Lung microvascular endothelial cell (primary cell): ENCODE measurements at places on chromosomes 2 and 18.

DNA sequence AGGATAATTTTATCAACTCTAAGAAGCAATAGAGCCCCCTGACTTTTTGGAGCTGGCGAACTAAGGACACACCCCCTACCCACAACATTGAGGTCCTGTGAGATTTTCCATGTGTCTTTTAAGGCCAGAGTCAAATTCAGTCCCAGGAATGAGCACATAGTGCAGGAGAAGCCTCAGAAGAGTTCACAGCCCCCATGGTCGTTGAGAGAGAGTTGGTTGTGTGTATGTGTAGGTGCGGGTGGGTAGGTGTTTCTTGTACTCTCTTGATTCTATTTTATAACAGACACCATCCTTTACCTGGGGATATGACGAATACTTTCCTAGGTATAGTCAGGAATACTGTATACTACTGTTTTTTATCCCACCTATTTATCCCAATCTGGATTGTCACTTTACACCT, 8.6 kb downstream of the LRATD1 start:
- DNase-seq: no peak

GRCh38 chr2:72131916-72132841, 15.5 kb downstream of the CYP26B1 start:
- no peak for DNase-seq

GRCh38 chr2:75525434-75526310, 35.1 kb downstream of the EVA1A start:
- no peak for DNase-seq

DNA sequence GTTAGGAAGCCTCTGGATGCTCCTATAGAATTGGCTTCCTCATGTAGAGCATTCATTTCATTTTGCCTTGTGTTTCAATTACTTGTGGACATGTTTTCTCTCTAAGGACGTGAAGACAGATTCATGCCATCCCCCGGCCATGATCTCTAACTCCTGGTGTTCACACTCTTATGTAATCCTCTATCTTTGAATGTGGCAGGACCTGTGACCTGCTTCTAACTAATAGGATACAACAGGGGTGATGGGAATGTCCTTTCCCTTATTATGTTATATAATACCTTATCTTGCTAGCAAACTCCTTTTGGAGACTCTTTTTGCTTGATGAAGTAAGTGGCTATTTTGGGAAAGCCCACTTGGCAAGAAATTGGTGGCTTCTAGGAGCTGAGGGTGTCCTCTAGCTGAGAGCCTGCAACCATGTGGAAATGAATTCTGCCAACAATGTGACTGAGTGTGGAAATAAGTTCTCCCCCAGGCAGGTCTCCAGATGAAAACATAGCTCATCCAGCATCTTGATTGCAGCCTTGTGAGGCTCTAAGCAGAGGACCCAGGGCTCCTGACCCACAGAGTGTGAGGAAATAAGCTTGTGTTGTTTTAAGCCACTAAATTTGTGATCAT, 13.8 kb downstream of the DPYSL5 start:
- no peak for DNase-seq

GRCh38 chr18:36745219-36745975, 83.4 kb downstream of the TPGS2 start:
- no peak for DNase-seq

DNA sequence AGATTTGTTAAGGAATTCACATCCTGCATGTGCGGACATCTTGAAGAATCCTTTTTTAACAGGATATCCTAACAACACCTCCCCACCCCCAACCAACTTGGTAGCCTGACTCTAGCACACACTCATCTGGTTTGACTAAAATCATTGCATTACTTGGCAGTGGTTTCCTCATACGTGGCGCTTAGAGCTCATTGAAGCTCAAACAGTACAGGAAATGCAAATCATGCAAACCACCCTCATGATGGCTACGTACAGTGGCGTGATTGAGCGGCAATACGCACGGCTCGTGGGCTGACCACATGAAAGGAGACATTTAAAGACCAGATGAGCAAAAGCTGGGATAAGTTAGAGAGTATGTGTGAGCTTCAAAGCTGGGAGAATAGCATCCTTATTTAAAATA, 336.2 kb downstream of the ZEB2 start:
- no peak for DNase-seq

- peak; percentile 71 for DNase-seq
Measured at GRCh38 chr2:234427081-234428061, 69.5 kb downstream of the ARL4C start.

GRCh38 chr2:221254299-221254698, 317.8 kb downstream of the EPHA4 start:
- DNase-seq: no peak

GRCh38 chr2:31335921-31336585, 78.5 kb downstream of the XDH start:
- DNase-seq: no peak

GRCh38 chr2:26681656-26682055, 10.9 kb upstream of the KCNK3 start:
- DNase-seq: no peak

DNA sequence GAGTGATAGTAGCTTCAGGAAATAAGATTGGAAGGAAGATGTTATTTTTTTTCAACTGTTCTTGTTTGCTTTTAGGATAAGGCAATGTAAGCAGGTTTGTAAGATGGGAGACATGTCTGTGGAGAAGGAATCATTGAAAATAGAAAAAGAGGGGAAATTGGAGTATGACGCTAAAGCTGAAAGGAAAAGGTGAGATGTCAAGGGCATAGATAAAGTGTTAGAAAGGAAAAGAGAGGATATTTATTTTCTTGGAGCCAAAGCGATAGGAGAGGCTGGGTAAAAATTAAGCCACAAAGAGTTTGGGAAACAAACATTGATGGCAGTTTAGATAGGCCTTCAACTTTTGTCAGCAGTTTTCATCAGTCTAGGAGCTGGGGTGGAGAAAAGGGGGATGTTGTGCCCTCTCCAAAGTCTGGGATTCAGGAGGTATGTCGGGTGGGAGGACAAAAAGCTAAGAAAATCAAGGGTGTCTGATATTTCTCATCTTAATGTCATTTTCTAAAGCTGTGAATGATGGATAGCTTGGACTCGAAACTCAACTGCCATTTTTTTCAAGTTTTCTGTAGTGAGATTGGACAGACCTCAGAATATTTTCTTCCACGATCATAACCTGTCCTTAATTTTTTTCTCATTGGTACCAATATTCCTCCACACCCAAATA, 63.3 kb downstream of the MAPRE2 start:
- DNase-seq: no peak

DNA sequence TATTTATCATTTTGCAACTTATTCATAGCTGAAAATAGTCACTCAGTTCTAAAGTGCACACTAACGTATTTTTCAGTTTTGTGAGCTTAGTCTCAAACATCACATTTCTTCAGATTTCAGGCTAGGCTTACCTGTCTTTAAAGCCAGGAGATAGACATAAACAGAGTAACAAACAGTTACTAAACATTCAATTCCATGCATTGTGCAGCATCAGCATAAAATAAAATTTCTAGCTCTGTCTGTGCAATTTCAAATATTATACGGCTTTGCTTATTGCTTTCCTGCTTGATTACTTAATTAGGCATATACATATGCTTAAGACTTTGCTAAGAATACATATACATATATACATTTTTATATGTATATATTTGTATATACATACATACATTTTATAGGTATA, 637.0 kb downstream of the NR4A2 start:
- DNase-seq: no peak

- no peak for DNase-seq
Measured at GRCh38 chr2:143124445-143124844, 4.8 kb upstream of the ARHGAP15 start.

DNA sequence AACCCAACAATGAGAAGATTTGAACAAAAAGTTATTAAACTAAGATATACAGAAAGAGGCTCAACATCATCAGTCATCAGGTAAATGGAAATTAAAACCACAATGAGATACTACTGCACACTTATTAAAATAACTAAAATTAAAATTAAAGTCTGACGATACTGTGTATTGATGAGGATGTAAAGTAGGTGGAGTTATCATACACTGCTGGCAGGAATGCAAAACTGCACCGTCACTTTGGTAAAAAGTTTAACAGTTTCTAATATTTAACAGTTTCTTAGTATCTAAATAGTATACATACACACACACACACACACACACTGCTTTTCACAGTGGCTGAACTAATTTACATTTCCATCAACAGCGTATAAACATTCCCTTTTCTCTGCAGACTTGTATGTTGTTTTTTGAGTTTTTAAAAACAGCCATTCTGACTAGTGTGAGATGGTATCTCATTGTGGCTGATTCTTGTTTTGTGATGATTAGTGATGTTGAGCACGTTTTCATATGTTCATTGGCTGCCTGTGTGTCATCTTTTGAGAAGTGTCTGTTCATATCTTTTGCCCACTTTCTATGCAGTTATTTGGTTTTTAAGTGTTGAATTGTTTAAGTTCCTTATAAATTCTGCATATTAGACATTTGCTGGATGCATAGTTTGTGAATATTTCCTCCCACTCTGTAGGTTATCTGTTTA, 726.9 kb upstream of the CHAC2 start:
- no peak for DNase-seq

DNA sequence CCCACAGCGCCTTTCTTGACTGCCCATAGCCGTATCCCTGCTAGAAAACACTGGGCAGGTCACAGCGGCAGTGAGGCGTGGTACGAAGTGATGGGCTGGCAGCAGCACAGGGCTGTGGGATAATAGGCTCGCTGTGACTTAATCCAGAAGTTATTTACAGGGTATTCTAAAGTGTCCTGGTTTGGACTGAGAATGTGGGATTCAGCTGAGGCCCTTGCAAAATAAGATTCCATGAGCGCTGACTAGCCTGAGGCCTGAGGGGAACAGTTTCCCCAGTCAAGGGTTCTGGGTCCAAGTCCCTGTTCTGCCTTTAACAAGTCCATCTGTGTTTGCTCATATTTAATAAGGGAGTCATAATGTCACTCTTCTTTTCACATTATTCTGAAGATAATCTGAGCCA, 34.6 kb downstream of the SETBP1 start:
- no peak for DNase-seq

GRCh38 chr2:4408321-4408720, 704.9 kb downstream of the DCDC2C start:
- DNase-seq: no peak

DNA sequence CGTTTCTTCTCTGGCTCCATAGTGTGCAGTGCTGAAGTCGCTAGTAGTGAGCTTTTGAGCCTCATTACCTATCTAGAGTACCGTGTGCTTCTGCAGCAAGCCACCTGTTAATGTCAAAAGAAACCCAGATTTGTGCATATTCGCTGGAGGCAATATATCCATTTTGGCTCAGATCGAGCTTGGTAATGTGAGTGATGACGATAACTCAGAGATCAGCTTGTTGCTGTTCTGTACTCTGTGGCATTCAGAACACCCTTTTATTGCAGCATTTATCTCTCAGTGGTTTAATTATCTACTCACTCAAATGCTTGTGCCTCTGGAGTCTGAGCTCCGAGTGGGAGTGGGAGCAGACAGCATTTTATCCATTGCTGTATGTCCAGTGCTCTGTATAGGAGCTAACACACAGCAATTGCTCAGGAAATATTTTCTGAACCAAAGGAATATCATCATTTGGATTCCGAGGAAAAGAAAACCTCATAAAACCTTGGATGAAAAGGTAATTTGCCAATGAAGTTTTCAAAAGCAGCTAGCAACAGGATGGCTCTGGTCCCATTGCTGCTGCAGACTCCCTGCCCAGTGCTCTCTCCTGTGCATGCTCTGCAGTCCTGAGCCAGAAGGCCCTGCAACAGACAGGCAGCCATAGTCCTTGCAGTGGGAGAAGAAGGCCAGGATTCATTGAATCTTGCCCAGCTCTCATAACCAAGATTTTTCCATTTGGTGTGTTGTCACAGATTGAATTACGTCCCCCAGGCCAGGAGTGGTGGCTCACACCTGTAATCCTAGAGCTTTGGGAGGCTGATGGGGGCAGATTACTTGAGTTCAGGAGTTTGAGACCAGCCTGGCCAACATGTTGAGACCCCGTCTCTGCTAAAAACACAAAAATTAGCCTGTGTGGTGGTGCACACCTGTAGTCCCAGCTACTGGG, 183.8 kb downstream of the MYCN start:
- no peak for DNase-seq

GRCh38 chr2:27583390-27583915, 611 bp downstream of the ZNF512 start:
- DNase-seq: peak; percentile 38

- no peak for DNase-seq
Measured at GRCh38 chr2:46666754-46667153, 187.4 kb downstream of the TMEM247 start.

DNA sequence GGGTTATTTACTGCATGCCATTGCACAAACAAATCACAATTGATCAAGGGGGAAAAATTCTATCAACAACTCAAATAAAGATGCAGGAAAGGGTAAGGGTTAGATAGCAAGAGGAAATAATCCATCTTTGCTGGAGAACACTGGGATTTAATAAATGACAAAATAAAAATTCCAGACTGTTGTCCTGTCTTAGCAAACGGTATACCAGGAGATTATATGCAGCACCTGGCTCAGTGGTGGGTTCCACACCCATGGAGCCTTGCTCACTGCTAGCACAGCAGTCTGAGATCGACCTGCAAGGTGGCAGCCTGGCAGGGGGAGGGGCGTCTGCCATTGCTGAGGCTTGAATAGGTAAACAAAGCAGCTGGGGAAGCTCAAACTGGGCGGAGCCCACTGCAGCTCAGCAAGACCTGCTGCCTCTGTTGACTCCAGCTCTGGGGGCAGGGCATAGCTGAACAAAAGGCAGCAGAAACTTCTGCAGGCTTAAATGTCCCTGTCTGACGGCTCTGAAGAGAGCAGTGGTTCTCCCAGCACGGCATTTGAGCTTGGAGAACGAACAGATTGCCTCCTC, 296.5 kb upstream of the THSD7B start:
- DNase-seq: no peak

DNA sequence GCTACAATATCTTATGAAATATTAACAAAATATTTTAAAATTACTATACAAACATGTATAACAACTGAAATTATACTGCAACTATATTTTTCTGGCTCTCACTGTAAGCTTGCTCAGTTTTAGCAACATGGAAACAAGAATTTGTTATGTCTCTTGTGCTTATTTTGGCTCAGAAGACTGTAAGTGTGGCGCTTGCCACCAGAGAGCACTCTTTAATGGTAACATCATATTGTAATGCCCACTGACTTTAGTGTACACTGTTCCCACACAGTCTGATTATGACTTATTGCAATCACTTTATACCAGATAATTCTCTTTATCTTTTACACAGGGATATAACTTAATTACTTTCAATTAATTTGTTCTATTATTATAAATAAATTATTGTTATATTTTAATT, 1500.6 kb upstream of the TMEFF2 start:
- DNase-seq: peak; percentile 67

DNA sequence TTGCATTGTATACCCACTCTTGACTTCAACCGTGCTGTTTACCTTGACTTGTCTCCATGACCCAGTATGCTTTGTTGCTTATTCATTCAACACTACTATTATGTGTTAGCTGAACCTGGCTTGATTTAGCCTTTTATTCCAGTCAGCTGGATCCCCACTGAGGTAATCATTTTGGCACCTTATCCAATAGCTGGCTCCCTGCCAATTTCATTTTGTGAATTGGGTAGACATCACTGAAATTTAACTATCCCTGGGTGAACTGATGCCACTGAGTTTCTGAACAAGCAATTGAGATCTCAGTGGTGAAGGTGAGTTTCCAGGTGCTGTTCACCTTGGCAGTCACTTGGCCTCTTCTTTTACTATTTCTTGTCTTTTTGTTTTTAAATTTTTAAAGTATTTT, 584.3 kb downstream of the ADCYAP1 start:
- DNase-seq: no peak

GRCh38 chr2:3334392-3335345, 42.9 kb downstream of the EIPR1 start:
- no peak for DNase-seq

GRCh38 chr2:185502351-185502750, 236.3 kb upstream of the FSIP2 start:
- no peak for DNase-seq
